ENCODE measurements at places on chromosomes 4 and X.

DNA sequence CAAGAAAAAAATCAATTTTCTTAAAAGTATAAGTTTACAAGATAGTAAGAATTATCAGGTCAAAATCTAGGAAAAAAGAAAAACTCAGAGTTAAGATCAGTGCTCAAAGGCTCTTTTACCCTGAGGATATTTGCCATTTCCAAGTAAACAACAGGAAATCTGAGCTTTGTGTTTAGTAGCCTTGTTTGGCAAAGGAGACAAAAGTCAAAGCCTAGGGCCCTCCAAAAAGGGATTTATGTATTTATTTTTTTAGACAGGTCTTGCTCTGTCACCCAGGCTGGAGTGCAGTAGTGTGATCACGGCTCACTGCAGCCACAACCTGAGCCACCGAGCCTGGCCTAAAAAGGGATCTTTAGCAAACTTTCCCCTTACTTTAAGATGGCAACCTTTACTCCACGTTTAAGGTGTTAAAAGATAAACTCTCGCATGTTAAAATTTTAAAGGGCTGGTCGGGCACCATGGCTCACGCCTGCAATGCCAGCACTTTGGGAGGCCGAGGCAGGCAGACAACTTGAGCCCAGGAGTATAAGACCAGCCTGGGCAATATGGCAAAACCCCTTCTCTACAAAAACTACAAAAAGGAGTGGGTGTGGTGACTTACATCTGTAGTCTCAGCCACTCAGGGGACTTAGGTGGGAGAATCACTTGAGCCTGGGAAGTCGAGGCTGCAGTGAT lies 21.3 kb upstream of the OPHN1 start:
- no peak for DNase-seq

GRCh38 chr4:6876440-6876839 lies 33.2 kb upstream of the TBC1D14 start:
- no peak for DNase-seq

- DNase-seq = no peak
Observed at GRCh38 chr4:97394653-97395052, 748.6 kb downstream of the STPG2 start.

GRCh38 chrX:68433155-68433980 lies at the start of gene OPHN1:
Gene OPHN1, minus strand, starts transcription at chrX:68433495. Its CDS starts 475 bp downstream, at chrX:68433020.
- DNase-seq = no peak

GRCh38 chr4:67934628-67935027 lies 28.7 kb downstream of the TMPRSS11A start:
- DNase-seq = peak; percentile 17

- DNase-seq = no peak
Observed at GRCh38 chrX:124606724-124607123, 260.4 kb downstream of the SH2D1A start.

GRCh38 chrX:13001097-13001496 lies 26.2 kb downstream of the TMSB4X start:
- no peak for DNase-seq

DNA sequence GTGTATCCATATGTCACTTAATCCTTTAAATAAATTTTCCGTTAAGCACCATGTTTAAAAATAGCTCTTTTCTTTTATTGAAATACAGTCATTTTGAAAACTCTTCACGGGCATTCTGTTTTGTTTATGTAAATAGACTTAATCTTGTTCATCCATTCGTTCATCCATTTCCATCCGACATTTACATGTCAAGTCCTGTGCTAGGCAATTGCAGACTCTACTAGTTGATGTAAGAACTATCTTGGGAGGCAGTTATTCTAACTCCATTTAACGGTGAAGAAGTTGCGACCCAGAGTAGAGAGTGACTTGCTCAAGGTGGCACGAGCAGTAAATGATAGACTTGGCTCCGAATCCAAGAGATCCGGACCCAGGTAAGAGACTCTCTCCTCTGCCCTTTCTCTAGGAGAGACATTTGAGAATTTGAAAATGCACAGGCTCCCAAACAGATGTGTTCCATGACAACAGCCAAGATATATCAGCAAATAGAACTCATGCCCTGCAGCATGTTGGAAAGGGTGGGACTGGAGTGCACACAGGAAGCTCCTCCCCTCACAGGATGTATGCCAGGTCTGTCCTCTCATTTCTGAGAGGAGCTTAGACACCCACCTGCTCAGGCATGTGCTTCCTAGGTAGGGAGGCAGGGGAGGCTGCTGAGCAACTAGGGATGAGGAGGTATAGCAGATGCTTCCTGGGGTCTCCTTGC lies 64.5 kb downstream of the DRD5 start:
- DNase-seq = peak; percentile 28

GRCh38 chrX:109704563-109704962 lies 28.5 kb downstream of the ACSL4 start:
- DNase-seq = no peak

DNA sequence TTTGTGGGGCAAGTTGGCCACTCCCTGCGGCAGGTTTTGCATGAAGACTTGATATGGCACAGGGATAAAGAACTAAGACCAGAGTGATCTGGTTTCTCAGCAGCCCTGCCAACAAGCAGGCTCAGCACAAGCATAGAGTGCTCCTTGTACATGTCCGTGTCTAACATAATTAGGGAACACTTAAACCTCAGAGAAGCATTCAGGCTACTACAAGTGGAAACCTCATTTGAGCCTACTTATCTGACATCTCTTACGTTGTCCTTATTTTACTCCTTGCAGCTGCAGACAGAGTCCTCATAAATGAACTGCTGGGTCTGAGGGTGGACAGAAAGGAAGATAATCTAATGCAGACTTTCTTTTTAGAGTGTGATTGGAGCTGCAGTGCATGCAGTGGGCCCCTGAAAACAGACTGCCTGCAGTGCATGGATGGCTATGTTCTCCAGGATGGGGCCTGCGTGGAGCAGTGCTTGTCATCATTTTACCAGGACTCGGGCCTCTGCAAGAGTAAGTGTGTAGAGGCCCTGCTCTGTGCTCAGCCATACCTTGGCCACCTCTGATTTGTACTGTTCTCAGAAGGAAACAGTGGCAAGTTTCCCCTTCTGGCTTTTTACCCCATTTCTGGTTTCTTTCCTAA lies 179.1 kb upstream of the ANXA3 start:
- no peak for DNase-seq

DNA sequence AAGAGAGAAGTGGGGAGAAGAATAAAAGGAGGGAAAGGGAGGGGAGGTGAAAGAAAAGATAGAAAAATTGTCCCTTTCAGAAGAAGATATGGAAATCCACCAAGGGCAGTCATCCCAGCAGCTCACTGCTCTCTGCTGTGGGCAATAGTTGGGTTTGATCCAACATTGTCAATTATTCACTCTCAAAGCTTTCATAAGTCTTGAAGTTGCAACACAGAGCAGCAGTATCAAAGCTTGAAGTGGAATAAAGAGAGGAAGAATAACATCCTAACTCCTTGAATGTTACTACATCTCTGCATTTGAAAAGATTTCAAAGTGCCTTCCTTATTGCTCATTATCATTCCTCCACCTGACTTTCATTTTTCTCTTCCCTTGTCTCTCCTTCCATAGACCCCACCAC lies 62.3 kb upstream of the HHIP start:
- no peak for DNase-seq

GRCh38 chr4:124097447-124097846 lies 615.1 kb downstream of the ANKRD50 start:
- DNase-seq = no peak

- DNase-seq = no peak
Observed at GRCh38 chrX:78643096-78643495, 16.0 kb downstream of the RTL3 start.

- DNase-seq = no peak
Observed at GRCh38 chr4:36053930-36054329, 190.4 kb downstream of the ARAP2 start.

- DNase-seq = peak; percentile 84
Observed at GRCh38 chr4:87120411-87121162, 99.8 kb downstream of the KLHL8 start.

DNA sequence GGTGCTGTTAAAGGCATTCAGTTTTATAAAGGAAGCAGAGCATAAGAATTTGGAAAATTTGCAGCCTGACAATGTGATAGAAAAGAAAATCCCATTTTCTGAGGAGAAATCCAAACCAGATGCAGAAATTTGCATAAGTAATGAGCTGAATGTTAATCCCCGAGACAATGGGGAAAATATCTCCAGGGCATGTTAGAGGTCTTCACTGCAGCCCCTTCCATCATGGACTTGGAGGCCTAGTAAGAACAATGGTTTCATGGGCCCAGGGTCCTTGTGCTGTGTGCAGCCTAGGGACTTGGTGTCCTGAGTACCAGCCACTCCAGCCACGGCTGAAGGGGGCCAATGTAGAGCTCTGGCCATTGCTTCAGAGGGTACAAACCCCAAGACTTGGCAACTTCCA lies 542.7 kb upstream of the NR3C2 start:
- DNase-seq = no peak

DNA sequence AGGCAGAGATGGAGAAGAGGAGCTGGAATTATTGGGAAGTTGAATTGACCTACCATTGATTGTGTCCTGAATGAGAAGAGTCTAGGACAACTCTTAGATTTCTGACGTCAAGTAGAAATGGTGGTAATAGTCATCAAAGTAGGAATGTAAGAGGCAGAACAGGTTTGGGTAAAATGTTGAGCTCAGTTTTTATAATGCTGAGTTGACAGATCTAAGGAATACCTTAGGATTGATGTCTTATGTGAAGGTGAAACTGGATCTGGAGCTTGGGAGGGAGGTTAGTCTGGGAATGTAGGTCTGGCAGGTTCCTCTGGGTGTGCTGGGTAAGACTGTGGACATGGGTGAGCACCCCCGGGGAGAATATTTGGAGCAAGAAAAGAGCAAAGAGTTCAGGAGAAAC lies 31.9 kb downstream of the JADE1 start:
- DNase-seq = no peak

DNA sequence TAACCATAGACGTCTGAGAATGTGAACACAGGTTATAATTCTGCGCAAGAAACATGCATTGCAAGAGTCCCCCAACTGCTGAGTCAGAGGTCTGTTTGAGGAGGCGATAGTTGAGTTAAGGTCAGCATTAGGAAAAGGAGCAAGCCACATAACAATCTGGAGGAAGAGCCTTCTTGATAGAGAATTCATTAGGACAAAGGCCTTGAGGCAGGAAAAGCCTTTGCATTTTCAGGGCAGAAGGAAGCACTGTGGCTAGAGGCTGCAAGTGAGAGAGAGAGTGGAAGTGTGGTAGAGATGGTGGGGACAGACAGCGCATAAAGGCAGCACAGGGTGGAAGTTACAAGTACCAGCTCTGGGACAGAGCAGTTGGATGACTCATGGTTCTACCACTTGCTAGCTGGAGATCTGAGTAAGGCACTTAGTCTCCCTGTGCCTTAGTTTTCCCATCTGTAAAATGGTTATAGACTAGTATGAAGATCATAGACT lies 125.8 kb upstream of the LNX1 start:
- no peak for DNase-seq

- DNase-seq = no peak
Observed at GRCh38 chr4:124757126-124757525, 44.6 kb upstream of the ANKRD50 start.

- DNase-seq = no peak
Observed at GRCh38 chr4:88702782-88703181, 5.2 kb upstream of the NAP1L5 start.

DNA sequence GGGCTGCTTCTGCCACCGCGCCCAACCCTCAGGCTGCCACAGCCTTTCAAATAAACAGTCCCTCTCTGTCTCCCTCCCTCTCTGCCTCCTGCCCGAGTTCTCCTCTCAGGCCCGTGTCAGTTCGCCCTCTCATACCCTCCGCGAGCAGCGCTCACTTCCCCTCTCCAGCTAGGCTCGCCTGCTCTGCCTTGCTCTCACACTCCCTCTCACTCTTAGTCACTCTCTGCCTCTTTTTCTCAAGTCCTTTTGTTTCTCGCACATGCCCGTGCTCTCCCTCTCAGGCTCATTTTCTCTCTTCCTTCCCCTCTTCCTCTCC lies 3.2 kb downstream of the EFNB1 start:
- DNase-seq = no peak

GRCh38 chr4:2436301-2436700 lies 17.5 kb downstream of the CFAP99 start:
- no peak for DNase-seq

DNA sequence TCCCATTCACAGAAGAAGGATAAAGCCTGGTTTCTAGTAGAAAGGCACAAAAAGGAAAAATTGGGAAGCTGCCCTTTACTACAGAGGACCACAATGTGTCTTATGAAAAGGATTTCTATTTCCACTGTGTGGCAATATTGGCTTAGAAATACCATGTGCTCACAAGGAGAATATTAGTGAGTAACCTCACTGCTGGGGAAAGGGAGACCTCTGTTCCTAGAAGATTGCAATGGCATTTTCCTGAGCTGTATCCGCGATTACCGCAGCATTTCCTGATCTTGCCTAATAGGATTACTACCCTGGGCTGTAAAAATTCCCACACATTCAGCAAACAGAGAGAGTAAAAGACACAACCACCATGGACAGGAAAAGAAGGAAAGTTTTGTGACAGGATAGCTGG lies 308.8 kb upstream of the TECRL start:
- no peak for DNase-seq

DNA sequence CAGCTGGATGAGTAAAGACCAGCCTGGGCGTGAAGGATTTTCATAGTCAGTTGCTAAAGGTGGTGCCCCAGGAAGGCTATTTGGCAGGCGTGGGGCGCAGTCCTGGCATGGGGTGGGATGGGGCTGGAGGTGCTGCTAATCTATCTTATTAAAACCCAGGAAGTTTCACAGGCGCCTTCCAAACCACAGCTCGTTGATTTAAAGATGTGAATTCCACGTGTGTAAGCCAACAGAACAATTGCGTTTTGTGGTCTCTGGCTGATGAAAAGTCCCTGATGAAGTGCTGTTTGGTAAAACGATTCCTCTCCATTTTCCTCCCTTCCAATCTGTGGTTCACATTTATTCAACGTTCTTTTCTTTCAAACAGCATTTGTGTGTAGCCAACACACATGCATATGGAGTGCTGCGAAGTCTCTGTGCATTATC lies 105.0 kb downstream of the TBL1X start:
- DNase-seq = no peak

DNA sequence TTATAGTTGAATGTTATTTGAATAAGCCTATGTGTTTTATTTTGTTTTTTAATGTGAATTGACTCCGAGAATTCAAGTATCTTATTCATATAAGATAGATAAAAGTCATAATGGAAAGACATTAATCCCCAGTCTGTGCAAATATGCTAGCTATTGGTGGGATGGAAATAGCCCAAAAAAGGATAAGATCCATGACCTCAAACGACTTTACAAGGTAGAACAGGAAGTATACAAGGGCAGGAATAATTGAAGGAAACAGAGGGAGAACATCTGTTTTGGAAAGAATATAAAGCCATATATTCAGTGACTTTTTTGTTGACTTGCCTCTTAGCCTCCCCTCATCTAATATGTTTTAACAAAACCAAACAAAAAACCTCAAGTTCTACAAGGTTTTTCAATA lies 9.0 kb downstream of the ABCE1 start:
- DNase-seq = no peak

DNA sequence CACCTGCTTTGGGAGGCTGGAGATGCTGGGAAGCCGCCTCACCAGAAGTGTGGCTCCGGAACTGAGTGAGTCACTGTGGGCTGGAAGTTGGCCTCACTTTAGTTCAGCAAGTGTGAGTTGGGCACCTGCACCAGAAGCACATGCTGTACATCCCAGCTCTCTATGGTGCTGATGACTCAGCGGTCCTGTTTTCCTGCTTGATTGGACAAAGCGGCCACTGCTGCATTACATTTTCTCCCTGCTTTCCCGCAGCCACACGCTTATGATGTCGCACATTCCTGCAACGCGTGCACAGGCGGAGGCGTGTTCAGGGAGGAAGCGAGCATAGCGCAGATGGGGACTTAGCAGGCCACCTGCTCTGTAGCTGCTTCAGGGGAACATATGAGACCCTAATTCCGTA lies 26.7 kb upstream of the CLDN34 start:
- no peak for DNase-seq

GRCh38 chrX:31124536-31124935 lies 52.7 kb upstream of the FTHL17 start:
- no peak for DNase-seq

Data from NCI-H2029 (cell line).